ENCODE measurements at places on chromosomes 5 and 9.

DNA sequence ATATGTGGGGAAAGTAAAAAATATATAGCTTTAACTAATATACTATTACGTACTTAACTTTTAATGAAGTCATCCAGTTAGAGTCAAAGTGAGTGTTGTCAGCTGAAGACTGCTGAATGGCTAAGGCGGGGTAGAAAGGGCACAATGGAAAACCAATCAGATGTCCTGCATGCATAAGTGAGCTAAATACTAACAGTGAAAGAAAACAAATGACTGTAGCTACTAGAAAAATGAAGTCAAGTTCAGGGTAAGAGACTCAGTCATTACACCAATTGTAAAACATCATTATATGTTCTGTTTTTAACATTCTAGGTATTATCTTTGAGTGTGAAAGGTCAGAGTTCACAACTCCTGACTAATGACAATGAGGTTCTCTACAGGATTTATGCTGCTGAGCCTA lies 295.2 kb downstream of the ADGRV1 start:
- no peak for DNase-seq

DNA sequence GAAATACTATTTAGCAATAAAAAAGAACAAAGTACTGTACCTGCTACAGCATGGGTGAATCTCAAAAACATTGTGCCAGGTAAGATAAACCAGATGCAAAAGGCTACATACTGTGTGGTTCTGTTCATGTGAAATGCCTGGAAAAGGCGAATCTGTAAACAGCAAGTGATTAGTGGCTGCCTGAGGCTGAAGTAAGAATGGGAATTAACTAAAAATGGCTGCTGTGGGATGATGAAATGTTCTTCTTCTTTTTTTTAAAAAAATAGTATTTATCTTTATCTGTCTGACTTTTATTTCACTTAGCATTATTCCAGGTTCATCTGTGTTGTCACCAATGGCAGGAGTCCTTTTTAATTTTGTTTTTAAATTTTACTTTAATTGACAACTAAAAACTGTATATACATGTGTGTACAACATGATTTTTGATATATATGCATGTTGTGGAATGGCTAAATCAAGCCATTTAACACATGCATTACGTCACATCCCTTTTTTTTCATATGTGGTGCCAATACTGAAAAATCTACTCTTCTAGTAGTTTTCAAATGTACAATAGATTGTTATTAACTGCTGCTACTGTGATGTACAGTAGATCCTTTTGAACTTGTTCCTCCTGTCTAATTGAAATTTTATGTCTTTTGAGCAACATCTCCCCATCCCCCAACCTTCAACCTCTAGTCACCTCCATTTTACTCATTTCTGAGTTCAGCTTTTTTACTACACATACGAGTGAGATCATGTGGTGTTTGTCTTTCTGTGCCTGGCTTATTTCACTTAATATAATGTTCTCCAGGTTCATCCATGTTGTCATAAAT lies 62.9 kb upstream of the TNFAIP8 start:
- DNase-seq, result no peak

GRCh38 chr5:91528831-91529230 lies 145.7 kb upstream of the ARRDC3 start:
- DNase-seq, result no peak

DNA sequence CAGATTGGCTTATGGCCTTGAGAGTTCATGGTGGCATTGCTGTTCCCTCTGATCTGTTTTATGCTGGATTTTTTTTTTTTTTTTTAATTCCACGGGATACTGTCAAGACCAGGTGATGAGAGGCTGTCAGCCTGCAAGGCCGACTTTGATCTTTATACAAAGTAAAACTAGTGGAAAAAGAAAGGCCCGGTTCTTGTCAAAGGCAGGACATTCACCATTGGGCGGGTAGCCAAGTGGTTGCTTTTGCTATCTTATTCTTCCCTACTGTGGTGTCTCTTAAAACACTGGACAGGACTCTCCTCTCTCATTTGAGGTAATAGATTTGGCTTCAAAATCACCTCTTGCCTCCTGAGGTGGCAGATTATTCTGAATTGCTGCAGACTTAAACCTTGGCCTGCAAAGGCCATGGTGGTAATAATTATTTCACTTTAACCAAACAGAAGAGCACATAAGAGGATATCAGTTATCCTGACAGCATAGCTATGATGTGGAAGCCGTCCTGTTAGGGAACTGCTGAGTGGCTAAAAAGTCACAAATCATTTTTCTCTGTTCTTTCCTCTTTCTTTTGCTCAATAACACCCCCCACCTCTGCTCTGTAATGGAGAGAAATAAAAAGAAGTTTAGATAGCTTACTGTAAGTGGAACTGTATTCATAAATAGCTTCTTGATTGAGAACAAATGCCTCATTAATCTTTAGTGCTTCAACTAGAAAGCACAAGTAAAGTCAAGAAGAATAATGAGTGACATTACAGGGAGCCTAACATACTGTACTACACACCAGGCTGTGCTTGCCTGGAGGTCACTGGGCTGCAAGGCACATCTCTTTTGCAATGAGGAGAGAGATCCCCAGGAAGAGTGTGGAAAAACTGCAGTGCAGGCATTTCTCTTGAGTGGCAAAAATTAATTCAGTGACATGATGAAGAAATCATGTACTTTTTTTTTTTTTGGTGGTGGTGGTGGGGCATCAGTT lies 275.6 kb downstream of the KDM4C start:
- DNase-seq, result no peak

DNA sequence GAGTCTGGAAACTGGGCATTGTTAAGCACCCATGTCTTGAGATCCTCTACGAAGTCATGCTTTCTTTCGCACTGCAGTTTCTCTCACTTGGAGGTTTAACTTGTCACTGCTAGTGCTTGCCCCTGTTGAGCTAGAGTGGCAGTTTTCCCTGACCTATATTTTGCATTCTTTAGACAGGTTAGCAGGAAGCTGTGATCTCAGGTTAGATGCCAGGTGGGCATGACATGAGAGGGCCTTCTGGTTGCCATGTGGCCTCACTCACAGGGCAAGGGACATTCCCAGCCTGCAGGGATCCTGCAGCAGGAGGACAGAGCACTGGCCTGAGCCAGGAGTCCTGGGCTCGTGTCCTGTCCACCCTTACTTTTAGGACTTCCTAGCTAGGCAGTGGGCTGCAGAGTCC lies 28.6 kb downstream of the SLC36A1 start:
- DNase-seq, result no peak

DNA sequence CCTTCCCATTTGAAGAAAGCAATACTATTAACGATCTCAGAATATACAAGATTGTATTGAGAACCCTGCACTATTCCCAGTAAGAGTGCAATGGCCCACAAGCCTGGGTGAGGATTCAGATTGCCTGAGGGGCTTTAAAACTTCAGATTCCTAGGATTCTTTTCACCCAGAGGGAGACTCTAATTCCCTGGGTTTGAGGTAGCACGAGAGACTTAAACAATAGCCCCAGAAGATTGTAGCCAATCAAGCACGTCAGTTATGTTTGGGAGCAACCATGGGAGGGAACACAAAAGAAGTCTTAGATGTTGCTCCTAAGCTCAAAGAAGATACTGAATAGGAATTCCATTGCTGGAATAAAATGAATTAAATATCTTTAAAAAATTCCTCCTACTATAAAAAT lies 17.9 kb downstream of the MRPS27 start:
- no peak for DNase-seq

DNA sequence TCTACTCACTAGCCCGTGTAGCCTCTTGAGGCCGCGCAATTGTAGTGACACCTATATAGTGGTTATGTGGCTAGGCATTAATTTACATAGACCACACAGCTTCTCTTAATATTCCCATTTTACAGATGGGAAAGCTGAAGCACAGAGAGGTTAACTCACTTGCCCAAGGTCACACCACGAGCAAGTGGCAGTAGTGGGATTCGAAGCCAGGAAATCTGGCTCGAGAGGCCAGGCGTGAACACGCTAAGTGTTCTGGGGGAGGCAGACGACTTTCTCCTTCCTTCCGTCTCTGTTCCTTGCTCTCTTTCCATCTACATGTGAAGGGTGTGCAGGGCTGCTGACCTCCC lies 49.8 kb upstream of the IER5L start:
- no peak for DNase-seq

DNA sequence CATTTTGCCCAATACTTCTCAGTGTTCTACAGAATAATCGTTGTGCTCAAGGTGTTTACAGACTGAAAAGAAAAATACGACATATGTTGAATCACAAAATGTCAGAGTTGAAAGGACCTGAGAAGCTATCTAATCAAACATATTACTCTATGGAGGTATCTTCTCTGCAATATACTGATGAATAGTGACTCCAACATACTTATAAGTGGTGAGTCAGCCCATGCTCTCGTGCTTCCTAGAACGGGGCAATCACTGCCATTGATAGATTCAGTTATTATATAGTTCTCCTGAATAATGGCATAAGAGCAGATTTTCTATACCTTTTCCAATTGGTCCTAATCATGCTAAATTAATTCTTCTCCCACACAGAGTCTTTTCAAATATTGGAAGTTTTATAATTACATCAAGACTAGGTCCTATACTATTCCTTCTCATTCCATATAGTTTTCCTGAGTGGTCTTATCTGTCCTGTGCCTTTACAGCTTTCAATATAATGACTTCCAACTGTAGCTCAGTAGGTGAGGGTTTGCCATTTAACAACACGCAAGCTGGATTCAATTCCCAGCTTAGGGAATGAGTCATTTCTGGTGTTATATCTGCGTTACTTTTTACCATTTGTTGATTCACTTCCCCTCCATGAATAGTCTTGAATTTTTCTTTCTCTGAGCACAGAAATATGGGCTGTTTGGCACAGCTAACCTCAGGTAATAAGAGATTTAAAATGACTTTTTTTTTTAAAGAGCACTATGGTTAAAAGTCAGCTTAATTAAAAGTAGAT lies 81.1 kb downstream of the PLK2 start:
- no peak for DNase-seq

DNA sequence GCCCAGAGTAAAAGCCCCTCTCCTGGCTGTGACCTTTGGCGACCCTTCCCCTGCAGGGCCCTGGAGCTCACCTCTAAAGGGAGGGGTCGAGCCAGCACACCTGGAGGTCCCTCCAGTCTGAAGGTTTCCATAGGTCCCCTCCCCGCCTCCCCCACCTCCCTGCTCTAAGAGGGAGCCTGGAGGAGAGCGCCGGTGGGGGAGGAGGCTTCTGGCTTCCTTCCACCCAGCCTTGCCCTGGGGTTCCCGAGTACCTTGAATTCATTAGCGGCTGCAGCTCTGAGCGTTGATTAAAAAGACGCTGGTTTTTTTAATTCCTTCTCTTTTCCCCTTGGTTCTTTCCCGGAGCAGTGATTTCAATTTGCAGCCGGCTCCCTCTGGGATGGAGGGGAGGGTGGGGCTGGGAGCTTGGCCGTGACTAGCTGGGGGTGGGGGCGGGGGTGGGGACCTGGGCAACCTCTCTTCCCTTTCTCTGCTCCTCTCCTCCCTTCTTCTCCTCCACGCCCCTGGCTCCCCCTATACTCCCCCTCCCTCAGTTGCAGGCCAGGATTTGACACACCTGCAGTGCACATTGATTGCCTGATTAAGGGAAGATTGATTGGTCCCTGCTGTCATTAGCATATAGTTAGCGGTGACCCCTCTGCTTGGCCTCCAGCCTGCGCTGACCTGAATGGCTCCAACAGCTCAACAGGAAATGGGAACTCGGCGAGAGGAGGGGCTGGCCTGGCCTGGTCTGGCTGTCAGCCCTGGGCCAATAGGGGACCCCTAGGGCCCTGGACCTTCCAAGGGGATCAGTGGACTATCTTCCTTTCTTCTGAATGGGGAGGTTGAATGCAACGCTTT lies 67.5 kb upstream of the RAPGEF1 start:
- DNase-seq, result no peak

DNA sequence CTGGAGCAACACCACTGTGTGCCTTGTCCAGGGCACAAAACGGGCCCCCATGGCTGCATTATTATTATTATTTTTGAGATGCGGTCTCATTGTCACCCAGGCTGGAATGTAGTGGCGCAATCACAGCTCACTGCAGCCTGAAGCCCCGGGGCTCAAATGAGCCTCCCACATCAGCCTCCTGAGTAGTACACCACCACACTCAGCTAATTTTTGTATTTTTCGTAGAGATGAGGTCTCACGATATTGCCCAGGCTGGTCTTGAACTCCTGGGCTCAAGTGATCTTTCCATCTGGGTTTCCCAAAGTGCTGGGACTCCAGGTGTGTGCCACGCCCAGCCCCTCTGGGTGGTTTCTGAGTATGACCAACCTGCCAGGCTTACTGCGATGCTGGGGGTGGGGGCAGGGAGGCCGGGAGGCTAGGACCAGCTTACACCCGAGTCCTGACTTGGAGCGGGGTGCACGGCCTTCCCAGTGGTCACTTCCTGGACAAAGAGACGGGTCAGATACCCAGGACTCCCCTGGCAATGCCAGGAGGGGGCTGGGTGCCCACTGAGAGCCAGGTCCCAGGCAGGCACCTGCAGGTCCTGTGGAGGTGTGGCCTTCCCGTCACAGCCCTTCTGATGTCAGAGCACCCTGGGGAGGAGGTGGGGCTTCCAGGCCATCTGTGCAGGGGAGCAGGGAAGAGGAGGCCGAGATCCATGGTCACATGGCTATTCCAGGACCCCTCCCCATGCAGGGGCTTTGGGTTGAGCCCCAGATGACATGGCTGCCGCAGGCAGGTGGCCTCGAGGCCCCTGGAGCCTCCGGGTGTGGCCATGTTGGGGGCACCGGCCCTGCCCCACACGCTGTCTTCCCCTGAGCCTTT lies 8.3 kb upstream of the NRARP start:
- no peak for DNase-seq

- DNase-seq, result no peak
Measured at GRCh38 chr5:129022599-129022998, 57.3 kb downstream of the SLC27A6 start.

- DNase-seq, result no peak
Measured at GRCh38 chr5:7902201-7902600, 33.3 kb downstream of the MTRR start.

GRCh38 chr5:93336330-93337110 lies 244.5 kb downstream of the NR2F1-AS1 start:
- DNase-seq, result no peak

Measured in activated naive CD8-positive, alpha-beta T cell treated with anti-CD3 and anti-CD28 coated beads, Interleukin-2, amount 50 U/mL, for 24 hours (primary cell).